ENCODE measurements at places on chromosomes 3 and 15.

GRCh38 chr3:155356594-155357370 lies 63.3 kb upstream of the STRIT1 start:
- DNase-seq, result no peak

GRCh38 chr15:45441686-45442085 lies 63.3 kb upstream of the GATM start:
- DNase-seq, result no peak

GRCh38 chr3:142929109-142929508 lies 34.4 kb downstream of the PAQR9 start:
- no peak for DNase-seq

GRCh38 chr15:63905131-63905530 lies 71.4 kb upstream of the HERC1 start:
- DNase-seq, result no peak

GRCh38 chr15:49693498-49693897 lies 72.7 kb downstream of the DTWD1 start:
- DNase-seq, result no peak
